ENCODE measurements at places on chromosomes 12 and 14. TPM values are rescaled to one million over a fixed set of nuclear protein-coding genes. Genes with fewer than 3 reads are reported as not detected.
A peak's percentile ranks its signal among the peaks of the same experiment; 100 is the strongest.

DNA sequence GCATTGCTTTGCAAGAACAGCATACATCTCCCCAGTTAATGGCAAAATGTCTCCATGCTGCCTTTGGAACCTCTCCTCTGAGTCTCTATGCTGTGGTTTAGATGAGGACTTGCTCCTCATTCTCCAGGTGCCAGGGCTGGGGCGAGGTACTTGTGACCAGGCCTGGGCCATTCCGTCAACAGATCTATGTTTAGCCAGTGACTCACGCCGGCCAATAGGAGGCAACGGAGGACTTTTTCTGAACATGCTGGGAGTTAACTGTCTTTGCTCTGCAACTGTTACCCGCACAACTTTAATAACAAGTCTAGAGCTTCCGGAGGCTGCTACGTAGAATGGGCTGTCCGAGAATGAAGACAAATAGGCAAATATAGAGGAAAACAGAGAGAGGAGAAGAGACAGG is 214.2 kb downstream of the GLT1D1 start:
- no peak for DNase-seq

GRCh38 chr12:1848745-1849144 is 28.4 kb downstream of the LRTM2 start:
- DNase-seq = no peak

DNA sequence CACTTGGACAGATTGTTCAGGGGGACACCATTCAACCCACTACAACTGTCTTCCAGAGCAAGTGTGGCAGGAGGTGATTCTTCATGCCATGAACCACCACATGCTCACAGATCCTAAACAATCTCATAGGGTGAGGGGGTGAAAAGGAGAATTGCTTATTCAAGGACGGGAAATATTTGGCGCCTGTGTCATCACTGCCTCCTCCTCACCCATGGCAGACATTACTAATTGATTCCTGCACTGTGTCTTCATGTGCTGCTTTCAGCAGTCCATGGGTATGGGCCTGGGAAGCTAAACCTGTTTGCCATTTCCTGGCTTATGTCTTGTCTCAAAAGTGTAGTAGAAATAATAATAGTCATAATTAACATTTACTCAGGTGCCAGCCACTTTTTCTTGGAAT is 31.3 kb downstream of the MMAB start:
- DNase-seq = no peak

- DNase-seq = no peak
Observed at GRCh38 chr12:7512553-7512952, 9.0 kb upstream of the CD163 start.

- no peak for DNase-seq
Observed at GRCh38 chr14:68612049-68612448, 180.8 kb downstream of the ZFP36L1 start.

- no peak for DNase-seq
Observed at GRCh38 chr12:45509187-45509586, 220.3 kb upstream of the ARID2 start.

- DNase-seq = no peak
Observed at GRCh38 chr12:5276327-5276880, 155.5 kb upstream of the NTF3 start.

DNA sequence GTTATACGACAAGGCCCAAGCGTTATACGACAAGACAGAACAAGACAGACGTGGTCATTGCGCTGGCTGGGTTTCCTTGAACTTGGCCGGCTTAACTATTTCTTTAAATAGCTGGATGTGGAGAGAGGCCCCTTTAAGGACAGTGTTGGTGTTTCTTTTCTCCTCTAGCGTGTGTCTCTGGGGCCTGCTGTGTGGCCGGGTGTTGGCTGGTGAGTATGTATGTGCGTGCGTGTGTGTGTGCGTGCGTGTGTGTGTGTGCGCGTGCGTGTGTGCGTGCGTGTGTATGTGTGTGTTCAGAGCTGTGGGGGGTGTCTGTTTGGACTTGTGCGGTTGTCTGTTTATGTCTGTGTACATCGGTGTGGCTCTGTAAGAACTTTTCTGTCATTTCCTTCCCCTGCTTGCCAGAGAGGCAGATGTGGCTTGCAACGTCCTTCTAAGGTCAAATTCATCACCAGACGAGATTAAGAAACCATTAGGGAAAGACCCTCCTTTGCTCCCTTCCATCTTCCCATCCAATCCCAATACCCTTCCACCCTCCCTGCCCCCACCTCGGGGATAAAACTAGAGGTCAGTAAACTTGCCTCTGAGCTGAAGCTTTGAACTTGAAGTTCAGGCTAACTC is 78.6 kb upstream of the TBX3 start:
- DNase-seq = no peak

- no peak for DNase-seq
Observed at GRCh38 chr12:50120521-50120920, 8.5 kb downstream of the COX14 start.

- DNase-seq = no peak
Observed at GRCh38 chr12:75489613-75490210, 9.2 kb downstream of the GLIPR1 start.

- DNase-seq = no peak
Observed at GRCh38 chr12:11556682-11557081, 92.8 kb upstream of the ETV6 start.

- DNase-seq = no peak
Observed at GRCh38 chr12:122961531-122962329, 4.5 kb downstream of the ABCB9 start.

GRCh38 chr12:119354172-119354571 is 19.6 kb downstream of the CCDC60 start:
- DNase-seq = no peak

- peak; percentile 83 for DNase-seq
Observed at GRCh38 chr12:123271001-123271668, 521 bp downstream of the CDK2AP1 start.

DNA sequence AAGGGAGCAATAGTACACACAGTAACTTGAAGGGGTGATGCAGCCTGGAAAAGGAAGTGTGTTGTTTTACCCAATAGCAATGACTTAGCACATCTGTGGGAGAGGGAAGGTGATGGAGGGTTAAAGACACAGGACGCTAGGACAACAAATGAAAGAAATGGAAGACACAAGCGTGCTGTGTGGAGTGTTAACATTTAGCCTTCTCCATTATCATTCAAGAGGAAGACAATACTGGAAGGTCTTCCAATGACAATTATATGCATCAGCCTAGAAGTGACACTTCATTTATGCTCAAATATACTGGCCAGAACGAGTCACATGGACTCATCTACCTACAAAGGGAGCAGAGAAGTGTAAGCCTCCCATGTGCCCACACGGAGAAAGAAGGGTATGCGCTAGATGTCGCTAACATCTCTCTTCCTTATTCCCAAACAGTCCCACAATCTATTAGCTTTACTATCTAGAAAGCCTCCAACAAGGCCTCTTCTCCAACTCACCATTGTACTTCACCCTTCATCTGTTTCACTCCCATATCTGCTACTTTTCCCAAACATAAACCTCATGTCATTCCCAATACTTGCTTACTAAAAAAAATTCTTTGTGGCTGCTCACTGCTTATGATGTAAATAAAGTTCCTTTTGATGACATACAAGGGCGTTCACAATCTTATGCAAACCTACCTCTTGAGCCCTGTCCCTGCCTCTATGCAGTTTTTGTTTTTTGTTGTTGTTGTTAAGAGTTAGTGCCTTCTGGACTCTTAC is 20.3 kb downstream of the PPM1H start:
- DNase-seq = no peak

GRCh38 chr14:101562659-101563351 is 1.5 kb downstream of the DIO3 start:
- DNase-seq = peak; percentile 85

DNA sequence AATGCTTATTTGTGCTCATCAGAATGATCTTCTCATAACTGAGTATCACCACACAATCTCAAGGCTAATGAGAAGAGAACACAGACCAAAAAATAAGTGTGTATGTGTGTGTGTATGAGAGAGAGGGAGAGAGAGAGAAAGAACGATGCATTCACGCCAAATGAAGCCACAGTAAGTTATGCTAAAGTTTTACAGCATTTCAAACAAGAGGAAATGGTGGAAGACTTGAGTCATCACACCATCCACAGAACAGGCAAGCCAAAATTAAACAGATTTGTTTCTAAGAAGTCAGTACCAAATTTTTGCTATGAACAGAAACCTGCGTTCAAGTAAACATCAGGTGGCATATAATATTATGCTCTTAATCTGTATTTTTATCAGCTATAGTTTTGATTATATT is 141.2 kb downstream of the MED13L start:
- DNase-seq = no peak

GRCh38 chr12:88816201-88816600 is 235.9 kb upstream of the KITLG start:
- DNase-seq = no peak

- no peak for DNase-seq
Observed at GRCh38 chr14:44170101-44170500, 337.0 kb downstream of the FSCB start.

GRCh38 chr12:47863467-47863866 is 41.3 kb downstream of the VDR start:
- no peak for DNase-seq

DNA sequence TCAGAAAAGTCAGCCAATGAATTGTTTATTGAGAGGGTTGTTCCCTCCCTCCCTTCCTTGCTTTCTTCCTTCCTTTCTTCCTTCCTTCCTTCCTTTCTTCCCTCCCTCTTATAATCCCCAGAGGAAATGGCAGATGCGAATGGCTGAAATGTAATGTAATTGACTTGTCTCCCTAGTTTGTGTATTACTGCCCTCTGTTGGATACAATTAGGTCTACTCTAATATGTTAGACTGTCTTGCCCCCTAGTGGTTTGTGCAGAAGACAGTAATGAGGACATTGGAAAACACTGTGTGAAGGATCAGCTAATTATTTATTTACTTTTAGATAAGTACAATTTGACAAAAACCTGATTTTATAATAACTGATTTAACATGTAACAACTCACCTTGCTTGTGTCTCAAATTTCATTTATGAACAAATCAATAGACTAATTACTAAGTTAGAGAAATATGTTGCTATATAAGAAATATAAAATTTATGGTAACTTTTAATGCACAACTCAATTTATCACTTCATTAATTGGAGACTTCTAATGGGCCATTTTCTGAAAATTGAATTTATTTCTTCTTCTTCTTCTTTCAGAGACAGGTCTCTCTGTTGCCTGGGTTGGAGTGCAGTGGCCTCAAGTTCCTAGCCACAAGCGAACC is 229.8 kb upstream of the LRIG3 start:
- peak; percentile 81 for DNase-seq

GRCh38 chr12:2589381-2589780 is 205.4 kb upstream of the FKBP4 start:
- DNase-seq = no peak

- DNase-seq = no peak
Observed at GRCh38 chr12:109744986-109745942, 31.6 kb downstream of the FAM222A start.

GRCh38 chr14:77612011-77612620 is 4.3 kb downstream of the SPTLC2 start:
- no peak for DNase-seq

DNA sequence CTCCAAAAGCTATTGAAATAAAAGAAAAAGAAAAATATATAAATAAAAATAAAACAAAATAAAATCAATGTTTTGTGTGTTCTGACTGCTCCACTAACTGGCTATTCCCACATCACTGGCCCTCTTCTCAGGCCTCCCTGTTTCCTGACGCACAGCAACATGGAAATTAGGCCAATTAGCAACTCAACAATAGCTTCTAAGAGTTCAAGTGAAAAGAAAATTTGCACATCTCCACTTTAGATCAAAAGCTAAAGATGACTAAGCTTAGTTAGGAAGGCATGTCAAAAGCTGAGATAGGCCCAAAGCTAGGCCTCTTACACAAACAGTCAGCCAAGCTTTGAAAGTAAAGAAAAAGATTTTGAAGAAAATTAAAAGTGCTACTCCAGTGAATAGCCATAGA is 200.8 kb downstream of the DUSP6 start:
- DNase-seq = no peak

DNA sequence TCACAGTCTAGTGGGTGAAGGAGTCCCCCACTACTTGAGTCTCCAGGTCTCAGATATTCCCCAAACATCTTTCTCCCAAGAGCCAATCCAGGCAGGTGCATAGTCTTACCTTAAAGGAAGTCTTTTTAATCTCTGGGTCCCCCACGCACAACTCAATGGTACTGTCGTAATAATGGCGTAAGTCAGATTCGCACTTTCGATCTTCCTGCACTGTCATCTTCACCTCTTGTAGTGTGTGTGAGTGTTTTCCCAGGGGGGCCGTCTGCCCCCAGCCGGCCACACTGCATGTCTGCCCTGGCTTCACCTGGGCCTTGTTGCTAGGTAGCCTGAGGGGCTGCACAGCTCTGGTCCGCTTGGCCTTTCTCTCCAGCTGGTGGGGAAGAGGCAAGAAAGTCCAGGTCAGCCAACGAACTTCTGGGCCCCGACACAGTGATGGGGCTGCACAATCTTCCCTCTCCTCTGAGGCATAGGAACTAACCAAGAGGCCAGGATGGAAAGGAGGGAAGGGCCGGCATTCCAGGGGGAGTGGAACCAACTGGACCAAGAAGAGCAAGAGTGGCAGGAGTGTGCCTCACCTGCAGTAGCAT is 2.1 kb downstream of the GZMB start:
- no peak for DNase-seq

SLC8A3 gene
- total RNA-seq = not detected

POTEM gene
- 1.0 TPM for total RNA-seq

TCL1B gene
- total RNA-seq = 5.7 TPM

GPR65 gene
- 8.2 TPM for total RNA-seq

MORN3 gene
- 0.18 TPM for total RNA-seq

DICER1 gene
- 70.5 TPM for total RNA-seq

SCNN1A gene
- total RNA-seq = 1.0 TPM

ERO1A gene
- 71.5 TPM for total RNA-seq

FOXG1 gene
- not detected for total RNA-seq

Measured in OCI-LY7 (cell line).